ENCODE measurements at places on chromosomes 3 and 15.

- no peak for DNase-seq
Measured at GRCh38 chr3:44265815-44266214, 24.1 kb downstream of the TOPAZ1 start.

GRCh38 chr3:167110901-167111300 is 269.2 kb downstream of the ZBBX start:
- no peak for DNase-seq

DNA sequence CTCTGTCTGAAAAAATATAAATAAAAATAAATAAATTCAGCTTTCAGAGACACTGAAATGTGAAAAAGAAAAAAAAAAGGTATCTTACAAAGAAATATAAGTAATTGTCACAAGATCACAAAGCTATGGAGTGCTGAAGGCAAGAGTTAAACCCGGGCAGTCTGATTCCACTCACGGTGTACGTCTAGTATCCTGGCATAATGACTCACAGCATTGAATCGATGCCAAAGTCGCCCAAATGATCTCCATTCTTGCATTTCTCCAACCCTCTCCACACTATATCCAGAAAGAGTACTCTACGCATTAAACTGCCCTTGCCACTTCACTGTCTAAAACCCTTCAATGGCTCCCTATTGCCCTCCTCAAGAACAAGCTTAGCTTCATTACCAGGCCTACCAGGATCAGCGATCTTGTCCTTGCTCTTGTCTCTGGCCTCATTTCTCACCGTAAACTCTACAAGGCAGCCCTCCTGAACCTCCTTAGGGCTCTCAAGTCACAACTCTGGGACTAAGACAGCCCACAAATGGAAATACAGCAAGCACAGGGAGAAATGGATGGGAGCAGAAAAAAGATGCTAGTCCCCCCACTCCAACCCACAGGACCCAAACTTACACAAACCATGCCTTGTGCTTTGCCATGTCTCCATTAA is 7.7 kb downstream of the SUCLG2 start:
- DNase-seq: no peak

- DNase-seq: peak; percentile 61
Measured at GRCh38 chr3:178350763-178351162, 185.5 kb upstream of the KCNMB2 start.

DNA sequence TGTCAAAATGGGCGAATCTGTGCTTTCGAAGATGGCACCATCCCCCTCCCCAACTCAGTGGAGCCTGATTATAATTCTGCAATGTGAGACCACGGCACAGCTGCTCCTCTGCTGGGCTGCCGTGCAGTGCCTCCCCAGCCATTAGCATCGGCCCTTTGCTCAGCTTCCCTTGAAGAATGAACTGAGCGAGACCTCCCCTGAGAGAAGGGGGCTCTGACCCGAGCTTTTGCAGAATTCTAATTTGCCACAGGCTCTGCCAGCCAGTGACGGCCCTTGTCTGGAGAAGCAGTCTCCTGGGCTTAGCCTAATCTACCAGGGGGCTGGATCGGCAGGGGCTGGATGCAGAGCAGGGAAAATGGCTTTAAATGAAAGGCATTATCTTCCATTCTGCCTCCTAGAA is 57.2 kb downstream of the GLDN start:
- DNase-seq: no peak

- DNase-seq: no peak
Measured at GRCh38 chr15:66912441-66912840, 153.0 kb upstream of the SMAD3 start.

DNA sequence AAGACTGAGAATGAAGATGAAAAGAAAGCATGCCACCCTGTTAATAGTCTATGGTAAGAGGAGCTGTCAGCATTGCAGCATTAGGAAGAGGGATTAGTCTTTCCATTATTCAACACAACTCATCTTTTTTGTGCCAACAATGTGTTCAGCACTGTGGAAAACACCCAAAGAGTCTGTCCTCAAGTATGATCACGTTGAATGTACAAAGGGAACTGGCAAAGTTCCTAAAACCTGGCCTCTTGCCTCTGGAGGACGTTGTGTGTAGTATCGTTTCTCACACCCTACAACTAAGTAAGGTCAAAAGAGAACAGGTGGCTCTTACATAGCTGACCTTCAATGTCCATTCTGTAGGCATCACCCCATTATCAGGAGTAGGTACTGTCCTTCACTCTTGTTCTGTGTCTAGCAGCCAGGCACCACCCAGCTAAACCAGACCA is 147.9 kb upstream of the THBS1 start:
- DNase-seq: no peak

DNA sequence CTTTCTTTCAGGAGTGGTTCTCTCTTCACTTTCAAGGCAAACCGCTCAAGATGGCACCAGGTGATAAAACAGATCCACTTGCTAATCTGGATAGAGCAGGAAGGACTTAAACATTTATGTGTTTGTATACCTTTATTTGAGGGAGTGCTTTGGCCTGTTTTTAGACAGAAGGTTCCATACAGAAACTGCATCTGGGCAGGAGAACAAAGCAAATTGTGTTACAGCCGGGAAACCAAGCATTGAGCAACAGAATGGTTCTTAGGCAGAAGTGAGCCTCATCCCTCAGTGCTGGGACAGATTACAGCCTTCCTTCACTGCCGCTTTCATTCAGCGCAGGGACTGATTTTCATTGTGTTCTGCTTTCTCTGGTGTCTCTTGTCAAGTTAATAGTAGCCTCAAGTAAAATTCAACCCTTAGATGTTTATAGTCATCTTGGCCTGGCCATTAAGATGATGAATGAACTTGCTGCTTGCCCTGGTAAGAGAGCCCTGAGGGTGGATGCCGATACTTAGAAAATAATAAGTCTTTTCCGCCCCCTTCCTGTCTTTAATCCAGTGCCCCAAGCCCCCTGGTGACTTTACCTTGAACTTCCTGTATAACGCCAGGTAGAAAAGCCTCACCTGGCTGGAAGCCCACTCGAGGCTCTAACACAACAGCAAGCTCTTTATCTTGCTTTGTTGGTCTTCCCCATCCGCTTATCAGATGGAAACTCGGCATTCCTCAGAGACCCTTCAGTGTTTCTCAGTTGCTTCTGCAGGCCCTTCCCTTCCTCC is 168.0 kb upstream of the CTDSPL start:
- no peak for DNase-seq

- DNase-seq: no peak
Measured at GRCh38 chr15:85463976-85464375, 83.6 kb downstream of the AKAP13 start.

DNA sequence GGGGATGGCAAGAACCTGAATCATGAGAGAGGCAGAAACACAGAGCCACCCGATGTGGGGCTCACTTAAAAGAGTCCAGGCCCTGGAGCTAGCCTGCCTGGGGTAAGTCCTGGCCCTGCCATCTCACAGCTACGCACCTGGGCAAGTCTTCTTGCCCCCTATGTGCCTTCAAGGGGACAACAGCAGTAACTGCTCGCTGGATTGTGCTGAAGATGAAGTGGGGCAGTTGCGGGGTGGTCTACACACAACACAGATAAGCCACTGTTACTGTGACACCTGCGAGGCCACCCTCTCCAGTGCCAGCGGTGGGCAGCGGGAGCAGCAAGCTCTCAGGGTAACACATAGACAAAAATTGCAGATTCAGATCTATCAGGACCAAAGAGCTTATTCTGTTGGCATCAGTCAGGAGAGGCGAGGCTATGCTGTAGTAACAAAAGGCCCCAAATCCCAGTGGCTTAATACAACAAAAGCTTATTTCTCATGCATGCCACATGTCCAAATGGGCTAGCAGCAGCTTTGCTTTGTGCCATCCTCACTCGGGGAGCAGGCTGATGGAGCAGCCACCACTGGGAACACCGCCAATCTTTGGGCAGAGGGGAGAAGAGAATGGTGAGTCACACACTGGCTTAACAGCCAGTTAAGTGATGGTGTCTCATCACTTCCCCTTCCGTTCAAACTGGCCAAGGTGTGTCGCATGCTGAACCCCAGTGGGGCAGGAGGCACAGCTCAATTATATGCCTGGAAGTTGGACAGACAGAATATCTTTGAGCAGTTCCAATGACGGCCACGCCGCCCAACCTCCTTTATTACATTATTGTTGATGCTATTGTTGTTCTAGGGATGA is 78.3 kb downstream of the WNT7A start:
- DNase-seq: no peak

- DNase-seq: no peak
Measured at GRCh38 chr15:70315431-70315830, 217.7 kb upstream of the TLE3 start.

- DNase-seq: peak; percentile 35
Measured at GRCh38 chr3:111715911-111716523, 120.9 kb upstream of the ZBED2 start.

- no peak for DNase-seq
Measured at GRCh38 chr15:64014995-64015394, 31.3 kb downstream of the DAPK2 start.

GRCh38 chr3:185051801-185052200 is 101.1 kb downstream of the C3orf70 start:
- DNase-seq: no peak

GRCh38 chr15:66965201-66965900 is 100.1 kb upstream of the SMAD3 start:
- DNase-seq: no peak

GRCh38 chr15:42695527-42696071 is 41.3 kb downstream of the CDAN1 start:
- no peak for DNase-seq

DNA sequence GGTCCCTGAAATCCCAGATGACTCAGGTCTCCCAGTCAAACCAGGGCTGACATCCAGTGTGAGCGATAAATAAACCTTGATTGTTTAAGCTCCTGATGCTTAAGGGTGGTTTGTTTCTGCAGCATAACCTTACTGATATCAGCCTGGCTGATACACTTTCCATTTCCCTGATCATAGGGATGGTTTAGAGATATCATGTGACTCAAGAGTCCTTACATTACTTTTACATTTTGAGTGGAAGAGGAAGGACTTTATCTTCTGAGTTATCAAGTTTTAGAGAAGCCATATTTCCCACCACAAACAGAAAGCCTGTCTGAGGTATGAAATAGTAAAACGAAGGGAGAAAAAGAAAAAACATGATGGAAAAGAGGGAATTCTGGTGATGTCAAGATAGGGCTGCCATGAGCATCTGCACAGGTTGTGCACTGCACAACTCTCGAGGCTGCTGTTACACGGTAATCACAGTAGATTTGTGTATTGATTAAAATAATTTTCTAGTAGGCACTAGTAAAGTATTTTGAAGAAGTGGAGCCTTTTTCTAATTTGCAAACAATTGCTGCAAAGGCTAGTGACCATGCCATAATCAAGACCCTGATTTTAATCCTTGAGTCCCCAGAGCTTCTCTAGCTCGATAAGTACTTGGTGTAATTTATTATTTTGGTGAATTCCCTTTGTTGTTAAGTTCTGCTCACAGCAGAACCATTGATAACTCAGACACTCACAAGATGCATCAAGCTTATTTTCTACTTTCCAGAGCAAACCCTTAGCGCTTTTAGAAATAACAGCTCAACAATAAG is 34.1 kb upstream of the FBLN2 start:
- no peak for DNase-seq

DNA sequence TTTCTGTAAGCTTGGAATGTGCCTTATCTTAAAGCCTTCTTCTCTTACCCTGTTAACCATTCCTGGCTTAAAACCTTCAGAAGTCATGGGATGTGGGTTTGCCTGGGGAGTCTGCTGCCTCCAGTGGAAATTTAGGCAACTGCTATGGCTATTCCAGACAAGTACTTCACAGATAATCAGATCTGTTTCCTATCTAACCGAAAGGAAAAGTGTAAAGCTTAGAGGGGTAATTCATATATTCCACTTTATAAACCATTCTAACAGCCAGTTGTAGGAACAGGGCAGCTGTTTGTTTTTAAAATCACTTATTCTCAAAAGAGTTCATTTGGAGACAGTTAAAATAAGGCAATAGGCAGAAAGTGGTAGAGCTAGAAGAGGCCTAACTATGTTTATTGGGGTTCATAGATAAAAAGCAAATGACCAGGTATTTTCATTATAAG is 219.9 kb downstream of the TCF12 start:
- DNase-seq: peak; percentile 55

- DNase-seq: no peak
Measured at GRCh38 chr3:127959873-127960272, 44.8 kb downstream of the KBTBD12 start.

DNA sequence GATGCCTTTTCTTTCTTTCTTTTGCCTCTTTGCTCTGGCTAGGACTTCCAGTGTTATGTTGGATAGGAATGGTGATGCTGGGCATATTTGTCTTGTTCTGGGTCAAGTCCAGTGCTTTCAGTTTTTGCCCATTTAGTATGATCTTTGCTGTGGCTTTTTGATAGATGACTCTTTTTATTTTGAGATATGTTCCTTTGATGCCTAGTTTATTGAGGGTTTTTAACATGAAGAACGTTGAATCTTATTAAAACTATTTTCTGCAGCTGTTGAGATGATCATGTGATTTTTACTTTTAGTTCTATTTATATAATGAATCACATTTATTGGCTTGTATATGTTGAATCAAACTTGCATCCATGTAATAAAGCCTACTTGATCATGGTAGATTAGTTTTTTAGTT is 363.8 kb upstream of the RASGRP1 start:
- no peak for DNase-seq

GRCh38 chr3:58206406-58207011 is 4.3 kb downstream of the DNASE1L3 start:
- peak; percentile 45 for DNase-seq

- peak; percentile 12 for DNase-seq
Measured at GRCh38 chr3:159607856-159608255, 380.8 kb upstream of the IL12A start.

DNA sequence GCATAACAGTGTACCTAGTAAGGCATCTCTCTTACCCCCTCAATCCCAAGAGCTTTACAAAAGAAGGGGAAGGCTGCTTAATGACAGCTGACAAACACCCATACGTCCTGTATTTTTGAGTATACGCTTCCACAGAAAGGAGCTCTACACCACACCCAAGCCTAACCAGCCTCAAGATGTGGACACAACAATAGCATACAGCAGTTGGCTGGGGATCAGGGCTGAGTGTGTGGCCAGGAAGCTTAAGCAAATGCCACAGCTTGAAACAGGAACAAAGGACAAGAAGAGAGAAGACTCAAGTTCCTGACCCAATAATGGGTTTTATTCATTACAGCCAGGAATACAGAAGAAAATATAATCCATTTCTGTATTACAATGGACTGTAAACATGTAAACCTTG is 6.9 kb downstream of the HEXA start:
- DNase-seq: no peak

Data from AG10803 (cell line).